Activated T-helper 17 cell treated with anti-CD3 and anti-CD28 coated beads, Interleukin-2, amount 50 U/mL, for 72 hours (primary cell): ENCODE measurements at places on chromosomes 2 and 18. TPM values are rescaled to one million over a fixed set of nuclear protein-coding genes. Genes with fewer than 3 reads are reported as not detected.

DNA sequence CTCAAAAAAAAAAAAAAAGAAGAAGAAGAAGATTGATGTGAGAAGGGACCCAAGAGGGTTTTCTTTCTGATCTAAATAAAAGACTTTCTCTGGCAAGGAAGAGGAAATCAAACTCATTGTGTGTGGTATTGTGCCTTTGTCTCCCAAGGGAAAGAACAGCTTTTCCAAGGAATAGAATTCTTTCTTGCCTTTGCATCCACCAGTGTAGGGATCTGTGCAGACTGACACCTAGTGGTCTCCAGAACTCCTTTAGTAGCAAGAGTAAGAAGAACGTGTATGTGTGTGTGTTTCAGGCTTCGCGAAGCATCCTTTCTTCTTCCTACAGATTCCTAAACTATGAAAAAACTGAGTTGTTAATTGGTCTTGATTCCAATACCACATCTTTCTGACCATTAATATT is 33.5 kb upstream of the CRIM1 start:
- ATAC-seq, result no peak

GRCh38 chr18:33924576-33924975 is 300.1 kb downstream of the NOL4 start:
- ATAC-seq, result no peak

Gene RAD51AP2
- not detected for total RNA-seq

Gene SCN9A
- total RNA-seq, result not detected

- ATAC-seq, result no peak
Observed at GRCh38 chr2:11941201-11942177, 195.1 kb downstream of the LPIN1 start.

Gene NXPH2
- not detected for total RNA-seq

Gene TOGARAM2
- total RNA-seq, result 3.0 TPM

DNA sequence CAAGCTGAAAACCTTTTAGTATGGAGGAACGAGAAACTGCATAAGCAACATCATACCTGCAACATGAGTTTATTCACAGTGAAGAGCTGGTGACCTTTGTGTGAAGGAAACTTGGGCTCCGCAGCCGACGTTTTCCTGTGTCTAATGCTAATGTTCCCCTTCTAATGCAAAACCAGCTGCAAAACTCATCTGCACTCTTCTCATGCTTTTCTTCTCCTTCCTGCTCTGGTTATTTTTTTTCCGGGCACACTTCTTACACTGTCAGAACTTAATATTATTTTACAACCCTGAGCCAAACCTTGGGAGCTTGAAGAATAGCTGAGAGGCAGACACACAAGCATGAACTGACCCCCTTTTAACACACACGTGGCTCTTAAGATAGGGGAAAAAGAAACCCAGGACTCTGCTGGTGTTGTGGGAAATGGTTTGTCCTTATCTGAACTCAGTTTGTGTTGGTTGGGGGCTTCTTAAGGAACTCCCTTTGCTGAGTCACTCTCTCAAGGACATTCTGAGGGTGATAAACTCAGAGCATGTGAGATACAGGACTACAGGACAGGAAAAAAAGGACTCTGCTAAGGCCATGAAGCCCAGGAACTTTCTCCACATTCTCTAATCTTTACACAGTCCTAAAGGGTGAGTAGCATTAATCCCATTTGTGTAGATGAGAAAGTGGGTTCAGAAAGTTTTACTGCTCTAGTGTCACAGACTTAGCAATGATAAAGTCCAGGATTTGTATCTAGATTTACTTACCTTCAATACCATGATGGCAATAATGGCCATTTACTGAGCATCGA is 439.3 kb upstream of the TRIB2 start:
- no peak for ATAC-seq

Gene NYAP2
- not detected for total RNA-seq

- no peak for ATAC-seq
Observed at GRCh38 chr2:138640921-138641676, 139.1 kb downstream of the NXPH2 start.

Gene MERTK
- 0.43 TPM for total RNA-seq

GRCh38 chr2:230053753-230054478 is 14.8 kb downstream of the SLC16A14 start:
- peak; percentile 78 for ATAC-seq

- ATAC-seq, result no peak
Observed at GRCh38 chr18:50727721-50728471, 91.9 kb downstream of the MRO start.
